ENCODE measurements at places on chromosomes 13 and 19.
A peak's percentile ranks its signal among the peaks of the same experiment; 100 is the strongest.

GRCh38 chr19:48061401-48062344 lies 17.8 kb upstream of the CABP5 start:
- no peak overlapping the region for H3K27ac ChIP-seq
- DNase-seq = no peak
- H3K36me3 ChIP-seq = no peaks in the 10 kb centered on the region
- H3K27me3 ChIP-seq = no peaks in the 10 kb centered on the region

DNA sequence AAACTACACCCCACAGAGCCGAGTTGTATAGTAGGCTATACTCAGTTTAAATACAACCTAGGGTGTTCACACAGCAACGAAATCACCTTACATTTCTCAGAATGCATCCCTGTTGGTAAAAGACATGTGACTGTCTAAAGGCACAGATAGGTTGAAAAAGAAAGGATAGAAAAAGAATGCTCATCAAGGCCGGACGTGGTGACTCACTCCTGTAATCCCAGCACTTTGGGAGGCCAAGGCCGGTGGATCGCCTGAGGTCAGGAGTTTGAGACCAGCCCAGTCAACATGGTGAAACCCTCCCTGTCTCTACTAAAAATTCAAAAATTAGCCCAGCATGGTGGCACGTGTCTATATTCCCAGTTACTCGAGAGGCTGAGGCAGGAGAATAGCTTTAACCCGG lies 3.8 kb upstream of the IL17D start:
- peaks cover 29% of the 10 kb centered on the region for H3K27me3 ChIP-seq
- no peaks in the 10 kb centered on the region for H3K36me3 ChIP-seq
- H3K27ac ChIP-seq = no peak overlapping the region
- no peak for DNase-seq

DNA sequence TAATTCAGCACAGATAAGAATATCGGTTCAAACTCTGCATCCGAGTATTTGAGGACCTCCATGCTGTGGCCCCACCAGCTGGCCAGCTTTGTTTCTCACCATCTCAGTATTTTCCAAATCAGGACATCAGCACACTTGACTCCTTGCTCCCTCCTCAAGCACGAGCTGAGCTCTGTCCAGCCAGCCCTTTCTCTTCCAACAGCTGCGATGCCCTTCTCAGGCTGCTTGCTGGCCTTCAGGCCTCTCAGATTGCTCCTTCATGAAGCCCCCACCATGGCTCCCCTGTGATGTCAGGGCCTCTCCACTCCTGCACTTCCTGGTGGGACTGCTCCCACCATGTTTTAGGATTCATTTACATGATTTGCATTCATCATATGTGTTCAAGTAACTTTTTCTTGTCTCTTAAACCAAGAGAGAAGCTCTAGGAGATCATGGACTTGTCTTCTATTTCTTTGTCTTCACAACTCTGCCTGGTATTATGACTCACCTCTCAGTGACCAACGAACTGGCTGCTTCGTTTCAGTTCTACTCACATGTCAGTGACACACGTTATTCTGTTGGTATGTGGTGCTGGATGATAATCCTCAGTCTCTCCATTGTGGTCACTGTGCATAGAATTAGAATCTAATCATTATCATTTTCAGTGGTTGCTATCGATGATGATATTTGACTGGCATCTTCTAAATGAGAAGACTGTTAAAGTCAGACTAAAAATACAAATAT lies 471.7 kb downstream of the EFNB2 start:
- H3K27me3 ChIP-seq = peaks cover under 1% of the 10 kb centered on the region
- peak; percentile 72 for DNase-seq
- no peaks in the 10 kb centered on the region for H3K4me1 ChIP-seq
- no peak overlapping the region for H3K27ac ChIP-seq
- H3K4me3 ChIP-seq = no peak overlapping the region
- H3K36me3 ChIP-seq = no peaks in the 10 kb centered on the region

GRCh38 chr13:34076319-34076718 lies 258.4 kb downstream of the RFC3 start:
- no peak overlapping the region for H3K4me3 ChIP-seq
- H3K27me3 ChIP-seq = no peaks in the 10 kb centered on the region
- DNase-seq = peak; percentile 66
- peaks cover 17% of the 10 kb centered on the region for H3K4me1 ChIP-seq
- no peaks in the 10 kb centered on the region for H3K36me3 ChIP-seq
- H3K27ac ChIP-seq = peak overlapping the region; percentile 18

DNA sequence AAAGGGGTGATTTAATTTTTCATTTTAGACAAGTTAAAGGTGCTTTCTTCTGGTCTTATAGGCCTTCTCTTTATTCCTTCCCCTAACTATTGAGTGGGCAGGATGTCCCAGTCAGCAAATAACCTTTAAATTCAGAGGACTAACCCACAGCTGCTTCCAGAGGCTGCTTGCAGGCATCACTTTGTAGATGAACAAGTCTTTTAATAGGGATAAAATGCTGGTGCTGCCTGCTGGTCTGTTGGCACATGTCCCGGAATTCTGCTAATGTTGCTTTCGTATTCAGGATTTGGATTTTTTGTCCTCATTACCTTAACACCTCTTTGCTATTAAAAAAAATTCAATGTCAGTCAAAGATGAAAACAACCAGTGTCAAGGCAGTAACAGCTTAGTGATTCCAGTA lies 132.7 kb upstream of the KL start:
- peak; percentile 57 for DNase-seq
- peaks cover 19% of the 10 kb centered on the region for H3K4me1 ChIP-seq
- no peak overlapping the region for H3K4me3 ChIP-seq
- no peaks in the 10 kb centered on the region for H3K27me3 ChIP-seq
- H3K27ac ChIP-seq = no peak overlapping the region

- H3K27ac ChIP-seq = no peak overlapping the region
- H3K36me3 ChIP-seq = no peaks in the 10 kb centered on the region
- H3K4me3 ChIP-seq = no peak overlapping the region
Measured at GRCh38 chr13:77416666-77417212, 89.8 kb upstream of the MYCBP2 start.

DNA sequence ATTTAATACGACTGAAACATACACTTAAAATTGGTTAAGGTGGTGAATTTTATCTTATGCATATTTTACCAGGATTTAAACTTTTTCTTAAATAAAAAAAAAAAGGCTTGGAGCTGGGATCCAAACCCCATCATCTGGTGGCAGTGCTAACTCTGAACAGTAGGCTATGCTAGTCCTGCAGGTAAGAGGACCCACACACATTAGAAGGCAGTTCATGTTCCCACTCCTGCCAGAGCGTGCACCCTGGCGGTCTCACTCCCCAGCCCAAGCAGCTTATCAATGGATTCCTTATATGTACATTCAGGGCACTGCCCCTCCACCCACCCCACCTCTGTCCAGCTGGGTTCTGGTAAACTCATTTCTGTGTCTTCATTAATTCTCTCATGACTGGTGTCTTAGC lies 31.3 kb upstream of the CEBPA start:
- H3K27me3 ChIP-seq = no peaks in the 10 kb centered on the region
- no peak overlapping the region for H3K4me3 ChIP-seq
- no peaks in the 10 kb centered on the region for H3K4me1 ChIP-seq
- H3K36me3 ChIP-seq = no peaks in the 10 kb centered on the region

DNA sequence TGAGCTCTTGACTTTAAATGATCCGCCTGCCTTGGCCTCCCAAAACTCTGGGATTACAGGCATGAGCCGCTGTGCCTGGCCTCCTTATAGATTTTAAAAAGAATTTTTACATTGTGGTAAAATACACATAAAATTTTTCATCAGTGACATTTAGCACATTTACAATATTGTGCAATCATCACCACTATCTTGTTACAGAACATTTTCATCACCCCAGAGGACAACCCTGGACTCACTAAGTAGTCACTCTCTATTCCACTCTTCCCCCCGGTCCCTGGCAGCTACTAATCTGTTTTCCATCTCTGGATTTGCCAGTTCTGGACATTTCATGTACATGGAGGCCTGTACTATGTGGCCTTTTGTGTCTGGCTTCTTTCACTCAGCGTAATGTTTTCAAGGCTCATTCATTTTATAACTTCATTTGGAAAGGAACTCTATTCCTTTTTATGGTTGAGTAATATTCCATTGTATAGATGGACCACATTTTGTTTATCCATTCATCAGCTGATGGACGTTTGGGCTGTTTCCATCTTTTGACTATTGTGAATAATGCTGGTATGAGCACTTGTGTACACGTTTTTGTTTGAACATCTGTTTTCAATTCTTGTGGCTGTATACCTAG lies 19.9 kb downstream of the MEGF8 start:
- DNase-seq = peak; percentile 57
- no peak overlapping the region for H3K27ac ChIP-seq
- no peak overlapping the region for H3K4me3 ChIP-seq
- H3K36me3 ChIP-seq = no peaks in the 10 kb centered on the region

- no peak overlapping the region for H3K4me3 ChIP-seq
- no peaks in the 10 kb centered on the region for H3K27me3 ChIP-seq
- no peaks in the 10 kb centered on the region for H3K36me3 ChIP-seq
Measured at GRCh38 chr13:66430269-66430668, 799.9 kb downstream of the PCDH9 start.

DNA sequence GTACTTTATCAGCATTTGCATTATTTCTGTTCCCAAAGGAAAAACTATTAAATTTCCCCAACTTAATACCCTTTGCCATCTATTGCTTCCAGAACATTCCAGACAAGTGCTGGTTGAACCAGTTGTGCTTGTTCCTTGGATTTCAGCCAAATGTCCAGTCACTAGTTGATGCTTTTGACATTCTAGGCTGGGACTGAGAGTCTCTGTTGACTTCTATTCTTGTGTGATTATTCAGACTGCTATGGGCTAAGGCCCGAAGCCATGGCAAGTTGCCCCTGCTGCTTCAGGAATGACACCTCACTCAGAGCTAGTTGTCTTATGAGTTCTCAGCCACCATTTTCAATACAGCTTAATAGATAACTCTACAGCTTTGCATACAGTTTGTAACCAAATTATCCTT lies 458.1 kb upstream of the ARGLU1 start:
- no peaks in the 10 kb centered on the region for H3K4me1 ChIP-seq
- no peak overlapping the region for H3K27ac ChIP-seq
- no peaks in the 10 kb centered on the region for H3K27me3 ChIP-seq
- DNase-seq = no peak

DNA sequence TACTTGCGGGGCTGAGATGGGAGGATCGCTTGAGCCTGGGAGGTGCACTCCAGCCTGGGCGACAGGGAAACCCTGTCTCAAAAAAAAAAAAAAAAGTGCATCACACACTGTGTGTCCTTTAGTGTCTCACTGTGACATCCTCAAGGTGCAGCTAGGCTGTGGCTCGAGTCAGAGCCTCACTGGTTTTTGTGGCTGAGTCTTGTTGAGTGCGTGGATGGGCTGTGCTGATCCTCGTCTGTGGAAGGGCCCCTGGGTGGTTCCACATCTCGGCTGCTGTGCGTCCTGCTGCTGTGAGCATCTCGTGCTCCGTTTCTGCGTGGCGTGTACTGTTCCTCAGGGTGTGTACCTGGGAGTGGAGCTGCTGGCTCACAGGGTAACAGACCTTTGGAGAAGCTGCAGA lies 11.2 kb downstream of the STK11 start:
- DNase-seq = no peak
- no peak overlapping the region for H3K4me3 ChIP-seq
- H3K27ac ChIP-seq = no peak overlapping the region
- peaks cover 29% of the 10 kb centered on the region for H3K4me1 ChIP-seq

GRCh38 chr19:34766386-34766785 lies 6.6 kb downstream of the ZNF599 start:
- no peak overlapping the region for H3K27ac ChIP-seq
- no peaks in the 10 kb centered on the region for H3K4me1 ChIP-seq
- H3K27me3 ChIP-seq = no peaks in the 10 kb centered on the region
- DNase-seq = peak; percentile 0
- H3K36me3 ChIP-seq = peaks cover 77% of the 10 kb centered on the region

- no peaks in the 10 kb centered on the region for H3K36me3 ChIP-seq
- no peaks in the 10 kb centered on the region for H3K27me3 ChIP-seq
- no peak for DNase-seq
- H3K27ac ChIP-seq = no peak overlapping the region
- H3K4me1 ChIP-seq = peaks cover 15% of the 10 kb centered on the region
Measured at GRCh38 chr13:49777746-49778614, 14.5 kb downstream of the KPNA3 start.

- no peak for DNase-seq
- no peaks in the 10 kb centered on the region for H3K36me3 ChIP-seq
- H3K4me1 ChIP-seq = no peaks in the 10 kb centered on the region
- H3K27me3 ChIP-seq = no peaks in the 10 kb centered on the region
Measured at GRCh38 chr13:72259528-72259927, 392.5 kb upstream of the DACH1 start.

GRCh38 chr13:44762911-44763310 lies 186.8 kb upstream of the TSC22D1 start:
- H3K36me3 ChIP-seq = no peaks in the 10 kb centered on the region
- no peak overlapping the region for H3K4me3 ChIP-seq
- H3K4me1 ChIP-seq = peaks cover 17% of the 10 kb centered on the region
- H3K27ac ChIP-seq = no peak overlapping the region
- no peak for DNase-seq
- H3K27me3 ChIP-seq = no peaks in the 10 kb centered on the region

- H3K4me1 ChIP-seq = peaks cover 33% of the 10 kb centered on the region
- H3K27ac ChIP-seq = no peak overlapping the region
- no peak overlapping the region for H3K4me3 ChIP-seq
Measured at GRCh38 chr19:12949363-12950283, 4.0 kb downstream of the RAD23A start.
